Omental fat pad (tissue), 4 donors: ENCODE measurements at places on chromosomes 4 and X.

- DNase-seq: no peak
These were observed 12.0 kb upstream of the GPM6A start for GRCh38 chr4:175824076-175824475.

- no peak for DNase-seq
These were observed 123.2 kb upstream of the LNX1 start for GRCh38 chr4:53714236-53715140.

DNA sequence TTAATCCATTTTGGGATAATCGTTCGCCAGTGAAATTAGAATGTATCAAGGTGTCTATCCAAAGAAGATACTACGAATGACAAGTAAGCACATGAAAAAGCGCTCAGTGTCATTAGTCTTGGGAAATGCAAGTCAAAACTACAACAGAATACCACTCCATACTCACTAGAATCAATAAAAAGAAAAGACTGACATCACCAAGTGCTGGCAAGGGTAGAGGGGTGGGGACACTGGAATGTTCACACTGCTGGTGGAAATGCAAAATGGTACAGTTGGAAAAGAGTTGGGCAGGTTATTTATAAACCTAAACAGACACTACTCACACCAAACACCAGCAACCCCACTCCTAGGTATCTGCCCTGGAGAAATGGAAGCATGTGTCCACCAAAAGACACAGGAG lies 11.2 kb downstream of the WDR1 start:
- no peak for DNase-seq

DNA sequence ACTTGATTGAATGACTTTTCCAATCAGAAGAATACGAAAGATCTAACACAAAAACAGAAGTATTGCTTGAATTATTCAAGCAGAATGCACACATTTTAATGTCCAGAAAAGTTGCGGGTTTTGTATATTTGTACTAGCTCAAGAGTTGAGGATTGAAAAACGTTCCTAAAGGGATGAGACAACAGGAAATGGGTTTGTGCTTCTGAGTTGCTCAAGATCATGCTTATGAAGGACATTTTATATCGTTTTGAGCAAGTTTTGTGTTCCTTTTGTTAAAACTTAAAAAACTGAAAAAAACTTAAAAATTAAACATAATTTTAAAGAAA lies 353 bp upstream of the SMIM10 start:
- DNase-seq: no peak

- DNase-seq: no peak
These were observed 58.4 kb upstream of the COX18 start for GRCh38 chr4:73127839-73128453.

GRCh38 chrX:87337267-87337666 lies 180.3 kb upstream of the KLHL4 start:
- DNase-seq: no peak

GRCh38 chr4:182913621-182914020 lies 3.6 kb downstream of the DCTD start:
- no peak for DNase-seq

GRCh38 chr4:80253510-80253909 lies 13.0 kb upstream of the FGF5 start:
- DNase-seq: no peak

- DNase-seq: no peak
These were observed 240.0 kb downstream of the GPC3 start for GRCh38 chrX:133745349-133745748.

DNA sequence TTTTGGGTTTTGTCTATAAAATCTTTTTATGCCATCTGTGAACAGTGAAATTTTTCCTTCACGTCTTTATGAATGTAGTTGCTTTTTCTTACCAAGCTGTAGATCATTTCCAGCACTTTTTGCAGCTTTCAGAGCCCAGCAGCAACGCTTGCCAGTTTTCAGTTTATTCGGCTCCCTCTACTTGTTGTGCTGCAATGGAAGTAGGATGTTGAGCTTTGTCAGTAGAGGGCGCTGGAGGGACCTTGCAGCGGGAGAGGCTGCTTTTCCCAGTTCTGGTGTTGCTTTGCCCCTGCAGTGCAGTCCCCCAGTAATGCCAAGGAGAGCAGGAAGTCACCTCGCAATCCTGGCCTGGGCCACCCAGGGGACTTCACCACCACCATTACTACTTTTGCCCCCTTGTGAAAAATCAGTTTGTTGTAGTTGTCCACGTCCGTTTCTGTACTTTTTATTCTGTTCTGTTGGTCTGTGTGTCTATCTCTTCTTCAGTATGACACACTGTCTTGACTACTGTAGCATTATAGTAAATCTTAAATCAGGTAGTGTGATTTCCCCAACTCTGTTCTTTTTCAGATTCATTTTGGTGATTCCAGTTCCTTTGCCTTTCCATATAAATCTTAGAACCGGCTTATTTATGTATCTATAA lies 21.8 kb downstream of the CMC4 start:
- no peak for DNase-seq

- DNase-seq: no peak
These were observed 1.5 kb upstream of the IRAK1 start for GRCh38 chrX:154021131-154021611.

GRCh38 chr4:42344749-42345148 lies 52.5 kb upstream of the SHISA3 start:
- DNase-seq: no peak

GRCh38 chr4:39730072-39730471 lies 32.1 kb downstream of the UBE2K start:
- no peak for DNase-seq

GRCh38 chr4:139392797-139393196 lies 61.1 kb upstream of the RAB33B start:
- DNase-seq: no peak

GRCh38 chr4:184265546-184266351 lies 48.1 kb upstream of the ENPP6 start:
- DNase-seq: no peak

- DNase-seq: no peak
These were observed 14.1 kb downstream of the DKC1 start for GRCh38 chrX:154776753-154777152.

GRCh38 chr4:147355032-147355656 lies 125.8 kb upstream of the EDNRA start:
- no peak for DNase-seq

DNA sequence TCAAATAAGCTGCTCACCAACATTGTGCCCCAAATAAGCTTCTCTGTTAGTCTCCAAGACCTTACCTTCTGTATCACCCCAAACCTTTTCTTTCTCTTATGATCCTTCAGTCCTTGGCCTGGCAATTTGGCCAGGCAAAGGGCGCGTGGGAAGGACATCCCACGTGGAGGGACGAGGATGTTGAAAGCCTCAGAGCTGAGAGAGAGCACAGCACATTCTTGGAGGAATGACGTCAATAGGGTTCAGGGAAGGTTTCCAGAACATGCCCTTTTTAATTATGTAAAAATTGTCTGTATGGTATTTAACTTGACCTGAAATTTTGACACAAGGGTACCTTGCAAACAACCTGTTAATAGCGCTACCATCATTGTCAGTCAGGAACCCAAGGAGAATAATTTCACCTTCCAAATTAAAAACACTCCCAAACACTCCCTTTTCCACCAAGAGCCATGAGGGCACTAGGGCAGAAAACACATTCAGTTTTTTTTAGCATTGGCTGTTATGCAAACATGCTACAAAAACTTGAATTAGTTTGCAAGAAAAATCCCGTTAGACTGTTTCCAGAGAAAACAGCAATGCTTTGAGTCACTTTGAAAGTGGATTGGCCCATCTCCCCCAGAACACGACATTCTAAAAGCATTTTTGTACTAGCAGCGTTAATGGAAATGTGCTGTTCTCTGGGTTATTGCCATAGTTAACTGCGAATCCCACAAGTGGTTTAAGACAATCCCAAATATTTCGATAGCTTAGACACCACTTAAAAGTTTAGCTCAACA lies 183.2 kb upstream of the PUDP start:
- DNase-seq: no peak

- no peak for DNase-seq
These were observed 2.8 kb downstream of the CENPU start for GRCh38 chr4:184731056-184731455.

GRCh38 chr4:37441231-37442061 lies 196.9 kb downstream of the NWD2 start:
- no peak for DNase-seq
